ENCODE measurements at places on chromosomes 4 and X.

DNA sequence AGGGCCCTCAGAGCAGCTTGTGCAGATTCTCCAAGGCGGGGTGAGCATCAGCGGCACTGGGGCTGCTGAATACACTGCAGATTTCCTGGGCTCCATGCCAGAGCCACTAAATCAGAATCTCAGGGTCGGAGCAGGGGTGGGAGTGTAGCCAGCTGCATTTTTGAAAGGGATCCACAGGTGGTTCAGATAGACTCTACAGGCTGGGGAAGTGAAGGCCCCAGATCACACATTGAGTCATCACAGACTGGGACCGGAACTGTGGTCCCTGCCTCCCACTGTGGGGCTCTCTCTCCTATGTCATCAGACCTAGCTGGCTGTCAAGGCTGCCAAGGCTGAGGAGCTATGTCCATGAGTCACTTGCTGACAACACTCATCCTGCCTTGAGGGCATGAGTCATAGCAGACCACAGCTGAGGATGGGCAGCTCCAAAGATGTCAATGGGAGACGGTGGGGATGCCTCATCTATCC lies 162.3 kb upstream of the MAMLD1 start:
- DNase-seq = peak; percentile 10

DNA sequence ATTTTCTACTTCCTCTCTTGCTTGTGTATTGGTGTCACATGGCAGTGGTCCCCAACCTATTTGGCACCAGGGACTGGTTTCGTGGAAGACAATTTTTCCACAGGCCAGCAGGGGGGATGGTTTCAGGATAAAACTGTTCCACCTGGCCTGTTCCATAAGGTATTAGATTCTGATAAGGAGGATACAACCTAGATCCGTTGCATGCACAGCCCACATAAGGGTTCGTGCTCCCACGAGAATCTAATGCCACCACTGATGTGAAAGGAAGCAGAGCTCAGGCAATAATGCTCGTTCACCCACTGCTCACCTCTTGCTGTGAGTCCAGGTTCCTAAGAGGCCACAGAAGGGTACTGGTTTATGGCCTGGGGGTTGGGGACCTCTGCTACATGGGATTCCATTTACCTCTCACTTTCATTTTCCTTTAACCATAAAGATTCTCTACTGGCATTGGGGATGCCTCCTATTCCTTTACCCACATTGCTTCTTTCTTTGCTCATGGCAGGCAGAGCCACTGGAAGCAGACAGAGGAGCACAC lies 38.1 kb downstream of the SEC31A start:
- DNase-seq = no peak

- DNase-seq = no peak
These were observed 330.1 kb upstream of the RPS6KA3 start for GRCh38 chrX:20596856-20597255.

GRCh38 chrX:153723351-153724251 lies 586 bp downstream of the BCAP31 start:
- DNase-seq = no peak

GRCh38 chr4:4289597-4289940 lies 385 bp downstream of the LYAR start:
- DNase-seq = no peak

DNA sequence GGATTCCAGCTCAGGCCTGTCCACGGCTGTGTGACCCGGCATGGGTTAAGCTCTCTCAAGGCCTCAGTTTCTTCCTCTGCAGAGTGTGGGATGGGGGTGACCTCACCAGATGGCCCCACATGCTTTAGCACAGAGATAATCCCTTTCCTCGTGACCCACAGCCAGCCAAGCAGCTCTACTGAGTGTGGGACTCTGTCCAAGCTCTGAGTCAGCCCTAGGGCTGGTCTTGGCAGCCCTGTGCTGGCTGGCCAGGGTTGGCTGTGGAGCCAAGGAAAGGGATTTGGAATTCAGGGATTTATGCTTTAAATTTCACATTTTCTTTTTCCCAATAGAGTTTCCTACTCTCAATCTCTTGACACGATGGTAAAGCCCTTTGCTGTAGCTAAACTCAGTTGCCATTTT lies 19.7 kb upstream of the SPON2 start:
- no peak for DNase-seq

DNA sequence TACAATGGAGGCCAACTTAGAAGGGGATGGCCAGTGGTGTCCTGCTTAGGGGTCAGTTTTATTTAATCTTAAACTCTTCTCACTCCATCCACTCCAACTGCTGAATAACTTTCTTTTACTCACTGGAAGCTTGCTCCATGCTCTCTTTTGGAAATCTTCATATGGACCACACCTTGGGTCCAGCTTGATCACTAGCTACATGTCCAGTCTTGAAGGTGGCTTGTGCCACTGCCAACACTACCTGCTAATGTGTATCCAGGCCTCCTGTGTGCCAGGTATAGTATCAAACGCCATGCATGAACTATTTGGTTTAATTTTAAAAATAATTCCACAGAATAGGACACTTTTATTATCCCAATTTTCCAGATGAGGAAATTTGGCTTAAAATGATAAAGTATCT lies 37.0 kb upstream of the KDR start:
- DNase-seq = no peak

DNA sequence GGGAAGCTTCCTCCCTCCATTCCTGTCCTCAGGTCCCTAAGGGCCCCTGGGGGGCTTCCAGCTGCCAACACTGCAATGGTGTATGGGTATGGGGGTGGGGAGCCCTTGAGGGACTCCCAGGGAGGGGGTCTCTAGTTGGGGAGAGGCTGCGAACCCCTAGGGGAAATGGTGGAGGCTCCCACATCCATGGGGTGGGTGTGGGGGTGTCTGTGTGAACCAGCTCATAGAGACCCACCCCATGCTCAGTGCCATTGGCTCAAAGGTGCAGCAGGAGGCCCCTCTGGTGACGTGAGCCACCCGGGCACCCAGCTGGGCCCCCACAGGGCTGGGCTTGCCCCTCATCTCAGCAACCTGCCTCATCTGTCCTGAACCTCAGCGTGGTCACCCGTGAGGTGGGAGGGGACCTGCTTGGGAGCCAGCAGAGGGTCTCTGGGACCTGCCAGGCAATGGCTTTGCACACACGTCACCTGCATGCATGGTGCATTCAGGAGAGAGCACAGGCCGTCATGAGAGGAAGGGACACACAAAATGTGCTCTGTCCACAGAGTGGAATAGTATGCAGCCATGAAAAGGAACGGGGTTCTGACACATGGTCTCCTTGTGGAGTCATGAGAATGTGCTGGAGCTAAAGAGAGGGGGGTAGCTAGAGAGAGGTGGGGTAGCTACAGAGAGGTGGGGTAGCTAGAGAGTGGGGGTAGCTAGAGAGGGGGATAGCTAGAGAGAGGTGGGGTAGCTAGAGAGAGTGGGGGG lies 22.7 kb upstream of the PLCXD1 start:
- DNase-seq = no peak

GRCh38 chr4:33171873-33172525 lies 2451.8 kb downstream of the PCDH7 start:
- no peak for DNase-seq

- no peak for DNase-seq
These were observed 43.6 kb downstream of the STARD8 start for GRCh38 chrX:68690936-68691501.

DNA sequence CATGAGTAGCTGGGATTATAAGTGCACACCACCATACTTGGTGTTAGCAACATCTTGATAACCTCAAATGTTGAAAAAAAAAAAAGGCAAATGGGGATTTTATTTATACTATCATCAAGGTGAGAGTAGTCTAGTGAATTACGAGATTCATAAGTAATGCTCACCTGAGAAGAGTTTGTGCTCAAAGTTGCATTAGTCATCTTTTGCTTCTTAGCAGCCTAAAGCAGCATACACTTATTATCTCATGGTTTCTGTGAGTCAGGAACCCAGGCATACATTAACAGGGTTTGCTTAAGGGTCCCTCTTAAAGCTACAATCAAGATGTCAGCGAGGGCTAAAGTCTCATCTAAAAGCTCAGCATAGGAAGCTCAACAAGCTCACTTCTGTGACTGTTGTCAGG lies 8.2 kb upstream of the EXOSC9 start:
- DNase-seq = no peak

DNA sequence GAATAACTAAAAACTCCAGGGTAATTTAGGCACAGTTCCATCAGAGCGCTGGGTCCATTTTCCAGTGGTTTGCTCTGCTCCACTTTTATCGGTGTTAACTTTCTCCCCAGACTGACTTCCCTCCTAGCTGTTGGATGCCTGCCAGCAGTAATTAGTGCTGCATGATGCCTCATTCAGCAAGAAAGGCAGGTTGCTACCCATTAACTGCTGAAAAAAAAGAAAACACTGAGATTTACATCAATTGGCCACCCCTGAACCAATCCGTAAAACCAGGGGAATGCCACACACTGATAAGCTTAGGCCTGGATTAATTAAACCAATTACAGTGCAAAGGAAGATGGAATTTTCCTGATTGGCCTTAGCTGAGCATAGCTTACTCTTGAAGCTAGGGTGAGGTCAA lies 182.4 kb upstream of the CXXC4 start:
- no peak for DNase-seq

- DNase-seq = no peak
These were observed 80.8 kb downstream of the ANKRD50 start for GRCh38 chr4:124631760-124632159.

- no peak for DNase-seq
These were observed 354.1 kb downstream of the CAMK2D start for GRCh38 chr4:113407409-113407808.

- DNase-seq = no peak
These were observed 21.6 kb upstream of the UBA1 start for GRCh38 chrX:47171996-47172395.

DNA sequence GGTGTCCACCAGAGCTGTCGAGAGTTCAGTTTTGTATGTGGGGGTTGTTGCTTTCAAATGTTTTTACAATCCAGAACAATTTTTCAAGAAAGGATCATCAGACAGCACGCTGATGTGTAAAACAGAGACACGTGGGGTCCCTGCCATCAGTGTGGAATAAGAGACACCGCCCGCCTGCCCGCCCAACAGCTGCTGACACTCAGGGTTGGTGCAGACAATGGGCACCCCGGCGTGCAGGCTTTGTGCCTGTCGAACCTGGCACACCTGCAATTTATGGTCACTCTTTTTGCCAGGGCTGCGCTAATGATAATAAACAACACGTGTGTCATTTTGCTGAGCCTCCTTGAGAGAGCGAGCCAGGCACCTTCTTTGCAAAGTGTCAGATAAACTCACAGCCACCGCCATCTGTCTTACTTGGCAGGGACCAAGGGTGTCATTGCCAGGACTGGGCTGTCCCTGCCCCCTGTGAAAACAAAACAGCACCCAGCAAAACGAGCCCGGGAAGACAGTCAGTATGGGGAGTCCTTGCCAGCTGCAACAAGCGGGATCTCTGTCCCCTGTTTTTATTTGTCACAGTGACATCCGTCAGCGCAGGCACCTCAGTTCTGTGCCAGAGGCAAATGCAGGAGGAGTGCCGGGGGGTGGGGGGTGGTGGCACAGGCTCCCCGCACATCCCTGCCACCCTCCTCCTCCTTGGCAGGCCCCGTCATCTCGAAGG lies 69.1 kb downstream of the PSAPL1 start:
- DNase-seq = no peak

DNA sequence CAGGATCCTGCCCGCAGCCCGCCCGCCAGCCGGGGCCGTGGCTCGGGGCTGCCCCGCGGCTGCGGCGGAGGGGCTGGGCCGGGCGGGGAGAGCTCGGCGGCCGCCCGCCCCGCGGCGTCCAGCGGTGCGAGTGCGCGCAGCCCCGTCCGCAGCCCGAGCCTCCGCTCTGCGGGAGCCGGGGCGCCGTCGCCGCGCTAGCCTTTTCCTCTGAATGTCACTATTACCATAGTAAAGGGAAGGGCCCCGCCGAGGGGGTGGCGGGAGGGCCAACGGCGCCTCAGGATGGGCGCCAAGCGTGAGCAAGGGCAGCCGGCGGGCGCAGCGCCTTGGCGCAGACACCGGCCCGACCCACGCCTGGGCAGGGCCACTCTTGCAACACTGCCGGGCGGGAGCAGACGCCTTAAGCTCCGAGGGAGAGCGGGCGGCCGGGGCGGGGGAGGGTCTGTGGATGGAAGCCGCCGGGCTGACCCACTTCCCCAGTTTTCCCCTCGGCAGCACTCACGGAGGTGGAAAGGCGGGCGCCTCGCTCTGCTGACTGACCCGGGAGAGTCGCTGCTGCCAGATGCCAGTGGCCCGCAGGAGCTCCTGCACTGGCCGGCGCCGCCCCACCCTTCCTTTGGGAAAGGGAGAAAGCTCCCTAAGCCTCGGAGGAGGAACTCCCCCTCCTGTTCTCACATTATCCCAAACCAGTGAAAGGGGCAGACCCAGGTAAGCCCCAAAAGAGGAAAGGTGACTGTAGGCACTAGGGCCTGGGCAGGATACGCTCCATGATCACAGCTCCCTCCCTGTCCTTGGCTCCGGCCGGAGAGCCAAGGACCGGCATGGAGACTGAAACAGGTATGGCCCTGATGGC lies 329.4 kb downstream of the HNRNPD start:
- no peak for DNase-seq

DNA sequence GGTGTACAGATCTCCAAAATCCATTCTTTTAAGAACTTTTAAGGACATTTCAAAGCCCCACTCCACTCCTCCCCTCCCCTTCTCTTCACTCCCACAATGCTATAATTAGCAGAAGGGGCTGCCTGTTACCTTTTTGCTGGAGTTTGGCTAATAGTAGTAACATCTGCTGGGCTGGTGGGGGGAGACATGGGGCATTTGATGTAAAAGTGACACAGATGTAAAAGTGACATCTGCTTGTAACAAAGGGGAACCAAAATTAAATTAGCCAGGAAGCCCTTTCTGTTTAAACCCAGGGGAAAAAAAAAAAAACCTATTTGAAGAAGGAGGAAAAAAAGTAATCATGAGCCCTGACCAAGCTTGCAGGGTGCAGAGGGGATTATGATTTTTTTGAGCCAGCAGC lies 5.4 kb upstream of the PHOX2B start:
- DNase-seq = no peak

DNA sequence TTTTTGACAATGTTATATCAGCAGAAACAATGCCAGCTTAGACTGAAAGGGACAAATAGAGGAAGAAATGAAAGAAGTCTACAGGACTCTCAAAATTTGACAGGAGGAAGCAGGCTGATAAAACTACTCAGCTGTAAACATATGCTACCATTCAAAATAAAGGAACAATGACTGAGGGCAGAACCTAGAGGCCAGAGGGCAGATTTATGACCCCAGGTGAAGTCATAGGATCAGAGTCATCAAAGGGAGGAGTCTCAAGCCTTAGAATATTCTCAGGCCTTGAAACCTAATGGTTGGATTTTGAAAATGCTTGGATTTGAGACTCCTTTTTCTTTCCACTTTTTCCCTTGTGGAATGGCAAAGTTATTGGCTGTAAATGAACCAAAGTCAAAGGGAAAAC lies 17.0 kb upstream of the SYTL5 start:
- DNase-seq = no peak

DNA sequence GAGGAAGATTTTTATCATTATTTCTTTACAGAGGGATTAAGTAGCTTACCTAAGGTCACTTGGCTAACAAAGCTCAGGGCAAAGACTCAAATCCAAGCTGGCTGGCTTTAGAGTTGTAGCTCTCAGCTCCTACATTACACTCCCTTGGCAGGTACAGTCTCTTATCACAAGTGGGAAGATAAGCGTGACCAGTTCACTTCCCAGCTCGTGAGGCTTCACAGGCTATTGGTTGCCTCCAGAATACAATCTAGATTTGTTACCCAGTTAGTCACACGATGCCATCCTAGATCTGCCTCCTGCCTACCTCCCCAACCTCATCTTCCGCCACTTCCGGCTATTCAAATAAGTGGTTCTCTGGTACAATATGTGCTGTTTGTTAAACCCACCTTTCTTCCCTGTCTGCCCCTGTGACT lies 3.7 kb downstream of the MMRN1 start:
- DNase-seq = no peak

GRCh38 chrX:39814391-39814790 lies 283.4 kb downstream of the BCOR start:
- no peak for DNase-seq

Measured in bone marrow (tissue), 2 donors.